ENCODE measurements at places on chromosomes 2 and 18. TPM values are rescaled to one million over a fixed set of nuclear protein-coding genes. Genes with fewer than 3 reads are reported as not detected.

CYP26B1 gene
- total RNA-seq: 0.33 TPM

COLEC12 gene
- total RNA-seq: 13.2 TPM

SERPINB13 gene
- total RNA-seq: not detected

ST8SIA5 gene
- total RNA-seq: under 0.01 TPM

C2orf74 gene
- total RNA-seq: 14.1 TPM

HAAO gene
- total RNA-seq: 0.25 TPM

GAREM1 gene
- total RNA-seq: 2.4 TPM

PIEZO2 gene
- 0.12 TPM for total RNA-seq

LONRF2 gene
- total RNA-seq: 7.6 TPM

DSG2 gene
- 22.2 TPM for total RNA-seq

LCT gene
- total RNA-seq: under 0.01 TPM

DPP4 gene
- 40.4 TPM for total RNA-seq

ELOA2 gene
- not detected for total RNA-seq

ADAM17 gene
- 43.8 TPM for total RNA-seq

KIF1A gene
- not detected for total RNA-seq

SLC9A4 gene
- total RNA-seq: not detected

TTN gene
- 1.7 TPM for total RNA-seq

CCDC142 gene
- total RNA-seq: 23.0 TPM

MROH2A gene
- not detected for total RNA-seq

TMEM178A gene
- total RNA-seq: 1.4 TPM

AOX1 gene
- 86.3 TPM for total RNA-seq

AGAP1 gene
- 11.8 TPM for total RNA-seq

CIB4 gene
- total RNA-seq: not detected

CTAGE1 gene
- total RNA-seq: not detected

PRSS56 gene
- total RNA-seq: not detected

SATB2 gene
- total RNA-seq: 4.9 TPM

MAPK4 gene
- total RNA-seq: not detected

VIL1 gene
- 0.12 TPM for total RNA-seq

FOXD4L1 gene
- total RNA-seq: 0.12 TPM

IL1RL2 gene
- 1.4 TPM for total RNA-seq

IL1R2 gene
- not detected for total RNA-seq

TSPYL6 gene
- not detected for total RNA-seq

PIKFYVE gene
- 38.1 TPM for total RNA-seq

FEV gene
- not detected for total RNA-seq

RAB6C gene
- total RNA-seq: under 0.01 TPM

ALKAL2 gene
- not detected for total RNA-seq

DSC1 gene
- not detected for total RNA-seq

ITSN2 gene
- 42.6 TPM for total RNA-seq

PTPRN gene
- 58.1 TPM for total RNA-seq

CCDC74A gene
- total RNA-seq: 11.9 TPM

FBXO36 gene
- total RNA-seq: 1.9 TPM

SCN3A gene
- 0.12 TPM for total RNA-seq
